Forelimb muscle (tissue), 1 donor: ENCODE measurements at places on chromosomes 2 and 18.

- DNase-seq, result no peak
Observed at GRCh38 chr18:49591775-49592174, 29.9 kb downstream of the LIPG start.

- DNase-seq, result no peak
Observed at GRCh38 chr2:48287976-48288375, 242.0 kb upstream of the STON1 start.

DNA sequence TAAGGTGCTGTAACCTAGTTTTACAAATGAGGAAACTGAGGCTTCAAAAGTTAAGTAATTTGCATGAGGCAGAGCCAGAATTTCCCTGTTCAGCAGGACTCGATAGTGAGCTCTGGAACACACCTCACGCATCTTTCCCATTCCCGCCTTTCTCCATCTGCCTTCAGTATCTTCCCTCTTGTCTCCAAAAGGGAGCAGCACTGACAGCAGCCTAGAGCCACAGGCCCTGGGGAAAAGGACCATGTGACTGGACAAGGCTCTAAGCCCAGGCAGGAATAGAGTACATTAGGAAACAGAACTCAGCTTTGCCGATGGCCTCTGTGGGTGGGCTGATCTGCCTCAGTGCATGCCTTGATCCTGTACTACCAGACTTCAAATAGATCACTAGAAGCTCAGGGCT lies 21.5 kb downstream of the GPR155 start:
- no peak for DNase-seq

DNA sequence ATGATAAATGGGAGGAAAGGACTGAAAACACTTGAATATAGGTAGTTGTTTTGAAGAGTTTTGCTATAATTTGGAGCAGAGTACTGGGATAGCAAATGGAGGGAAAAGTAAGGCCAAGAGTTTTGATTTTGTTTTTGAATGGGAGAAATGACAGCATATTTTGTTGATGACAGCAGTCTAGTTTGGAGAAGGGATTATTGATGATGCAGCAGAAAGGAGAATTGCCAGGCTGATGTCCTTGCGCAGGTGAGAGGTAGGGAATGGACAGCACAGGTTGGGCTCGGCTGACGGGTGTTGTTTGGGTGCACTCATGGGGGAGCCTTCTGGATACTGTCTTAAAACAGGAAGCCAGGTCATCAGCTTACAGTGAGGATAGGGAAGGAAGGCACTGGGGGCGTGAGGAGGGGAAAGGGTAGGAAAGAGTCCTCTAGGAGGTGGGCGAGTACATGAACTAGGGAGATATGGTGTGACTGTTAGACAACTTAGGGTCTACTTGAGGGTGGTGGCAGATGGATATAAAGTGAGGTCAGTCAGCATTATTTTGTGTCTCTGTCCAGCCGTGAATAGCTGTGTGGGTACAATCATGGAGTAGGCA lies 10.4 kb downstream of the NCAPH start:
- no peak for DNase-seq
